ENCODE measurements at places on chromosomes 4 and X.

- DNase-seq = no peak
These were observed 188.0 kb upstream of the TBC1D9 start for GRCh38 chr4:140944199-140944515.

DNA sequence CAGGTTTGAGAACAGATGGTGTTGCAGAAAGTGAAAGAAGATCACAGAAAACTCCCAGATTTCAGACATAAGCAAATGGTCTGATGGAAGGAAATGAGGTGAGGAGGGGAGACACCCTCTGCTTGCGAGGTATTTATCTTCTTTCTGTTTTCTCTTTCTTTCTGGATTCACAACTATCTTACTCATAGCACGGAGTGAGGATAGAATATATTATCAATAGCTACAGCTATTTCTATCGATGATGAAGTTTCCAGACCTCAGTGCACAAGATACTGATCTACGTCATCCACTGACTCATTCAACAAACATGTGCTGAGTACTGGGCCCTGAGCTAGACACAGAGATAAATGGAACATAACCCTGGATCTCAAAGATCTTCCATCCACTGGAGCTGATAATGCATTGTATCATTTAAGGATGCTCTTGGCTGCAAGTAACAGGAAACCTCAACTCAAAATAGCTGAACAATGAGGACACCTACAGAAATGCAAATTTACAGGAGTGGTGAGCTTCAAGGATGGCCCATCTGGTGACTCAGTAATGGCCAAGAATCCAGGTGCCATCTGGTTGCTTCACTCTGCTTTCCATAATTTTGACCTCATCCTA is 21.2 kb downstream of the SLC2A9 start:
- DNase-seq = no peak

- no peak for DNase-seq
These were observed 15.3 kb downstream of the STAG2 start for GRCh38 chrX:123976706-123977316.

- no peak for DNase-seq
These were observed 4.1 kb downstream of the ENPEP start for GRCh38 chr4:110480031-110480549.

DNA sequence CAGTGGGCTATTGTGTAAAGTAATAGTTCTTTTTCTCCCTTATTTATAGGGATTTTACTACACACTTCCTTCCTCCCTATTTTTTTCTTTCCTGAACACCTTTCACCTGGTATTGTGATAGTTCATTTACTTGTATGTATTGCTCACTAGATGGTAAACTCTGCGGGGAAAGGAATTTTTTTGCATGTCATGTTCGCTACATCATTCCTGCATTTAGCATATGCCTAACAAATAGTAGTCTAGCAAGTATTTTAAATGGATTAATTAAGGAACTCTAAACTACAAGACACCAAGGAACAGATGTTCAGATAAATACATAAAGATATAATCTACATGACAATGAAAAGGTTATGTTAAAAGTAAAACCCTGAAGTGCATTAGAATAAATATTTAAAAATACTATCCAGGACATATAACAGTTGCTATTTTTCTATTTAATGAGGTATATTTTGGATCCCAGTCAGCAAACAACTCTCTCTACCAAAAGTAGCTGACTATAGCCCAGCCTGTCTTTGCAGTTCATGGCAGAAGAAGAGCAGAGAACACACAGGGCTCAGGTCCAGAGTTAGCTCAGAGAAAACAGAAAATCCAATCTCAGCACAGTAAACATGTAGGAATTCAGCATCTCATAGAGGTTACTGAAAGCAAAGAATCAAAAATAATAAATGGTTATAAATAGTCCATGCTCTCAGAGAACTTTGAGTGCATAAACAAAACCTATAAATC is 87.8 kb downstream of the PACRGL start:
- no peak for DNase-seq

- DNase-seq = no peak
These were observed 102.1 kb downstream of the ITIH6 start for GRCh38 chrX:54695816-54696487.

DNA sequence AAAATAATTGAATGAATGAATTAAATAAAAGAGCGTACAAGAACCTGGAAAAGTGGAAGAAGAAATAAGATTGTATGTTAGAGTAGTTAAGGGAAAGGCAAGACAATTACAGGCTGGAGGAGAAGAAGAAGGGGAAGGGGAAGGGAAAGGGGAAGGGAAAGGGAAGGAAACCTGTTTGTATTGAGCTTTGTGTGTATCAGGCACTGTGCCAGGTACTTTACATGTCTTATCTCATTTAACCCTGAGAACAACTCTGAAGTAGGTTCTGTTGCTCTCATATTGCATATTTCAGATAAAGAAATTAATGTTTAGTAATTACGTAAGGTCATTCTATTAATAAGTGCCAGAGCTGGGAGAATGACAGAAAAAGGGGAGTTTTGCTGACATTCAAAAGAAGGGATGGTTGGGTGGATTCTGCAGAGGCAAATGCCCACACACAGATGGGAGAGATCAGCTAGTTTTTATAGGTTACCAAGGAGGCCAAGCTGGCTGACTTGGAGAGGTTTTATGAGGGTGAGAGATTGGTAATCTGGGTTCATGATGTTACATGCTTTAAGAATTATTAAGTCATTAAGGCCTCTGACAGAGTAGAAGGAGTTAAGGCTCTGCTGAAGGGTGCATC is 92.3 kb upstream of the LCORL start:
- DNase-seq = no peak

GRCh38 chr4:121978172-121978516 is 26.3 kb upstream of the TRPC3 start:
- no peak for DNase-seq

- no peak for DNase-seq
These were observed 32.8 kb downstream of the FAM149A start for GRCh38 chr4:186137196-186137794.

- DNase-seq = no peak
These were observed 3.0 kb upstream of the HSD17B10 start for GRCh38 chrX:53437206-53437605.

DNA sequence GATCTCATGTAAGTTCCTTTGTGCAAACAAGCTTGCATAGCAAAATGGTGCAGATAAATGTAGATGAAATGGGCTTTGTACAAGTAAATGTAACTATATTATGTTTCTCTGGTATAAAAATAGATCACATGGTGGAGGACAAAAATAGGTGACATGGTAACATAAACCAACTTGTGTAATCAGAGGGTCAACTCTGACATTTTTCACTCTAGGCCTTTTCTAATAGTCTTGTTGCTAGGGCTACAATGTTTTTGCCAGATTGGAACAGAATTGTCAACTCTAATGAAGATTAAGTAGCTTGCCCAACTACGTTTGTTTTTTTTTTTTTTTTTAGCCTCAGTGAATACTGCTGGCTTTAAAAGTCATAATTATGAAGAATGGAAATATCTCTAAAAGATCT is 11.5 kb downstream of the MAD2L1 start:
- peak; percentile 33 for DNase-seq

DNA sequence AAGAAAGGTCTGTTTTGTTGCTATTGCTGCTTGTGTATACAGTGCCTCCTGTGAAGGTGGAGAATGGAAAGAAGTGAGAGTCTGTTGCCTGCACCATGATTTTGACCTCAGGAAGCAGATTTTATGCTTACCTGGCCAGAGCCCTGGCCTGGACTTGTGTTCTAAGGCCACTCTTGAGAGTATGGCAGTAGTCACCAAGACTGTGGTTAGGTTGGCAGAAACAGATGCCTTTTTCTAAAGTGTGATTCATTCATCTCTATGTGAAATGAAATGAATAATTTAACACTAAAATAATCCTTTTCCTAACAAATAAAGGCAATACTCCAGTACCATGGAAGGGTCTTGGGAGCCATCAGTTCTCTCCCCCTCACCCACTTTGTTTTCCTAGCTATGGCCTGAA is 161.8 kb downstream of the DCLK2 start:
- no peak for DNase-seq

GRCh38 chr4:2828758-2829181 is 14.9 kb upstream of the ADD1 start:
- no peak for DNase-seq

DNA sequence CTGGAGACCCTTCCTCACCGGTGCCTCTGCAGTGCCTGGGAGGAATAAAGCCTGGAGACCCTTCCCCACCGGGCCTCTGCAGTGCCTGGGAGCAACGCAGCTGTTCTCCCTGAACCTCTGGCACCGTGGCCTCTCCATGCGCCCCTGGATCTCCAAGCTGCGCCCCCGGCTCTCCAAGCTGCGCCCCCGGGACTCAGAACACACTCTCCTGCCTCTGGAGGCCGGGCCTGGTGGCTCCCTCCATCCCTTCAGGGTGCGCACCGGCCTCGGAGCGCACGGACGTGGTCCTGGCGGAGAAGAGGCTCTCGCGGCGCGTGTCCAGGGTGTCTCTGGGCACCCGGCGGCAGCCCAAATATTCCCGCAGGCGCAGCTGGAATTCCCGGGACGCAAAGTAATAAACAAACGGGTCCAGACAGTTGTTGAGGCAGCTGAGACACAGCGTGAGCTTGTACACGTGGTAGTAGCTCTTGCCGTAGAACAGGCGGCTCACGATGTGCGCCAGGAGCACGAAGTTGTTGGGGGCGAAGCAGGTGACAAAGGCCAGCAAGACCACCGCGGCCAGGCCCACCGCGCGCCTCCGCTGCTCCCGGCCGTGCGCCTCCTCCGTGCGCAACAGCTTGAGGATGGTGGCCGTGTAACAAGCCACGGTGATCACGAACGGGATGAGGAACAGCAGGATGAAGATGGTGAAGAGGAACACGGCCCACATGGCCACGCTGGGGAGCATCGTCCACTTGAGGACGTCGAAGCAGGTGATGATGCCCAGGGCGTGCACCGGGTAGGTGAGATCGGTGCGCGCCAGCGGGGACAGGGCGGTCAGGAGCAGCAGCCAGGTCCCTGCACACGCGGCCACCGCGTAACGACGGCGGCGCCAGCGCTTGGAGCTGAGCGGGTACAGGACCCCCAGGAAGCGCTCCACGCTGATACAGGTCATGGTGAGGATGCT is 12.8 kb upstream of the ASMTL start:
- DNase-seq = no peak

DNA sequence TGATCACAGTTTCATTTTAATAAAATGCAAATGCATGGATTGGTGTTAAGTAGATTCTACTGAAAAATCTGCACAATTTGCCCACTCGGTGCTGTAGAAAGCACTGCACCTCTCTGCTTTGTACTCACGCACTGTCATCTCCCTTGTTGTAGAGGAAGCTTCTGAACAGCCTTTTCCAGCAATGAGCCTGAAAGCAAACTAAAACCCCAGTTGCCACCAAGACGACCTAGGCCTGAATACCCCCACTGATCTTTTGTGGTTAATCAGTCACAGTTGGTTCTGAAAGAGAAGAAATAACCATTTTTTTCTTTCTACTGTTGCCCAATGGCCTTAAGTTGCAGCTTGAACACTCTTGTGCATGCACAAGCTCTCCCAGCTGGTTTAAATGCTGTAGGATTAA is 229.8 kb downstream of the NLGN4X start:
- DNase-seq = no peak

GRCh38 chrX:20267931-20268701 is 1.4 kb upstream of the RPS6KA3 start:
- DNase-seq = no peak

GRCh38 chr4:159175989-159176375 is 73.1 kb downstream of the RAPGEF2 start:
- DNase-seq = no peak

GRCh38 chr4:11529625-11530201 is 101.0 kb upstream of the HS3ST1 start:
- no peak for DNase-seq

DNA sequence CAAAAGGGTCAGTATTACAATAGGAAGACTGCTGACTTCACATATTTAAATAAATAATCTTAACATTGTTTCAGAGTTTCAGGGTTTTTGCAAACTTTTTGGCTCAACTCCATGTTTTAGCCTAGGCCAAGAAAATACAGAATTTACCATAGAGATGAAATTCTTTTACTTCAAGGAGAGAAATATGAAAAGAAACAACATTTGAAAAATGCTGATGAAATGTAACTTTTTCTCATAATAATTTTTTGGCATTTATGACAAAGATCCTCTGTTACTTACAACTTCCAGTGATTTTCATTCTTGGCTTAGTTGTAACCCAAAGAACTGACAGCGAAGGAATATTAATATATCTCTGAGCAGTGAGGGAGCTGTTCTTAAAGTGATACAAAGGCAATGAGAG is 316.1 kb upstream of the EMCN start:
- DNase-seq = no peak

- no peak for DNase-seq
These were observed 288.7 kb upstream of the INTU start for GRCh38 chr4:127344071-127344470.

DNA sequence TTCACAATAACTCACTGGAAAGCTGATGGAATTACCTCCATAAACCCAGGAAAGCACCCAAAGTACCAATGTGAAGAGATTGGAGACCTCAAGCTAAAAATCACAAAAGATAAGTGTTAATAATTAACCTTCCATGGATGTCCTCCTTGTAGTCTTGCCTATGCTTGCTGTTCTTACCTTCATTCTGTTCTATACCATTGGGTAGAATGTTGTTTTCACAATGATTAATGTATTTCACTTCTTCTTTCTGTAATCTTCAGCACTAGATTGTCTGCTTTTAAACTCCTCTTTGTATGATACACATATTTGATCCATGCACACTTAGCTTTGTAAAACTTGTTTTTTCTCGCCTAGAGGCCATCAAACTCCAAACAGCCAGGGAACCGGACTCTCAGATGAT is 570.3 kb downstream of the RAPGEF2 start:
- no peak for DNase-seq

- no peak for DNase-seq
These were observed 301.2 kb upstream of the PPARGC1A start for GRCh38 chr4:24190761-24191695.

- DNase-seq = no peak
These were observed 23.0 kb downstream of the FLNA start for GRCh38 chrX:154351183-154352011.

DNA sequence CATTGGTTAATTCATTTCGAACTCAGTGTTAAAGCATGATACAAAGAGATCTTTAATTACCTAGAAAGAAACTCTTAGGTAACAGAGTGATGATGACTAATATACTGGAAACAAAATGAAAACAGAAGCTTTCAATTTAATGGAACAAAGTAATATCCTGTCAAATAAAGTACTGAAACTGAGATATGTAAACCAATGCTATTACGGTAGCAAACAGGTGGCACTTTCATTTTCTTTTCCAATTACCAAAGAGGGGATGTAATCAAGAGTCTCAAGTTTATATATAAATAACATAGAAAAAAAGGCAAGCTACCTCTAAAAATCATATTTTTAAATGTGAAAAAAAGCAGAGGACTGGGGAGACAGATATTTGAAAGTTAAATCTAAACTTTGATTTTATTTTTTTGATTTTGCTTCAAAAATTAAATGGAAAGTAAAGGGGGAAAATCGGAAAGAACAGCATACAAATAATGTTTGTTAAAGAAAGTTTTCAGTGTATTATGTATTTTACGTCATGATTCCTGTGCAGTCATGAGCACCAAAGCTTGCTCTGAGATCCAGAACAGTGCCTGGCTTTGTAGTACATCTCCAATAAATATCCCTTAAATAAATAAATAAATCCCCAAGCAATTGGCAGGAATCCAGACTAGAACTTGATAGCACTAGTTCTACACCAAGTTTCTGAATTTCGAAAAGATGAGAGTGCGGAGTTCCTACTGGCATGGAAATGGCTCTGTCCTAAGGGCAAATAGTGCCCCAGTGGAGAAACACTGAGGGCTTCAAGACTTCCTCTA is 25.0 kb upstream of the RAPGEF2 start:
- DNase-seq = no peak
